ENCODE measurements at places on chromosomes 1 and 21.

- no peak for DNase-seq
These were observed 101.7 kb downstream of the PATJ start for GRCh38 chr1:61844006-61844405.

DNA sequence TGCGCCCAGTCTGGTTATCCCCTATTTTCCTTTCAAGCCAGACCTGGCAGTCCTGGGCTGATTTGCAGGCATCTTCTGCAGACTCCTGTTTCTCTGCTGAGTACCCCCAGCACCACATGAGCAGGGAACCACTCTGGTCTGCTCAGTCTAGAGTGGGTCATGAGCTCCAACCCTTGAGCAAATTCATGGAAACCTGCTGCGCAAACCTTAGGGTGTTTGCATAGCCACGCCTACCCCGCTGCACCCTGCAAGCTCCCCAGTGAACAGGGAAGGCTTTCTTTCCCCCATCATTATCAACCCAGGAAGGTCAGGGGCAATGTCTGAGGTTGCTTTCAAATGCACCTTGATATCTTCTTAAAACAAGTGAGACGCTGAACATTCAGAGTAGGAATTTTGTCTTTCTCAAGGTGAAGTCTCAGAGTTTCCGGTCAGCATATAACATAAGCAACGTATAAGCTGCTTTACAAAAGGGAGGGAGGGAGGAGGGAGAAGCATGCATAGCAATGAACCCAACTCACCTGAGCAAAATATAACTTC lies 11.1 kb upstream of the KCNE1 start:
- DNase-seq, result no peak

DNA sequence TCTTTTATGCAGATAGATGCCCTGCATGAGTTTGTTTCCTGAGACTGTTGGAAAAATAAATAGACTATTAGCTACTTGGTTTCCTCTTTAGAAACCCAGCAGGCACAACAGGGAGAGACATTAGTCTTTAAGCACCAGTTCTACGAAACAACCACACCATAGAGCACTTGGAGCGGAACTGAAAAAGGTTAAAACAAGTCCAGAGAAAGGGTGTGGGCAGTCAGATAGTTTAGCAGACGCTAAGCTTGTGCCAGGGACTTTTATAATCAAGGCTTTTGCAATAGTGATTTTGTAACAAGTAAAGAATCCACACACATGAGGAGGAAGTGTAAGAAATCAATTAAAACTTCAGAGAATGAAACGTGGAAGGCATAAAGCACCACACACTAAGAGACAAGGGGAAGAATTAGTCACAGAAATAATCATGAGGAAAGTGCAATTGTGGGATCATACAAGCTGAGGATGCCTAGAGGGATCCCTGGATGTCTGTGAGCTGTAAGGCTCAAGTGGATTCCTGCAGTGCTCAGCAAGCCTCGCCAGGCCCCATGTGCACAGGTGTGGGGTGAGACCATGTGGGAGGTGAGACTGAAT lies 37.8 kb upstream of the TLR5 start:
- no peak for DNase-seq

DNA sequence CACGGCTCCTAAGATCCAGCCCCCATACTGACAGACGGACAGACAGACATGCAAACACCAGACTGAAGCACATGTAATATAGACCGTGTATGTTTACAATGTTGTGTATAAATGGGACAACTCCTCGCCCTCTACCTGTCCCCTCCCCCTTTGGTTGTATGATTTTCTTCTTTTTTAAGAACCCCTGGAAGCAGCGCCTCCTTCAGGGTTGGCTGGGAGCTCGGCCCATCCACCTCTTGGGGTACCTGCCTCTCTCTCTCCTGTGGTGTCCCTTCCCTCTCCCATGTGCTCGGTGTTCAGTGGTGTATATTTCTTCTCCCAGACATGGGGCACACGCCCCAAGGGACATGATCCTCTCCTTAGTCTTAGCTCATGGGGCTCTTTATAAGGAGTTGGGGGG lies 23.2 kb downstream of the TMEM53 start:
- no peak for DNase-seq

DNA sequence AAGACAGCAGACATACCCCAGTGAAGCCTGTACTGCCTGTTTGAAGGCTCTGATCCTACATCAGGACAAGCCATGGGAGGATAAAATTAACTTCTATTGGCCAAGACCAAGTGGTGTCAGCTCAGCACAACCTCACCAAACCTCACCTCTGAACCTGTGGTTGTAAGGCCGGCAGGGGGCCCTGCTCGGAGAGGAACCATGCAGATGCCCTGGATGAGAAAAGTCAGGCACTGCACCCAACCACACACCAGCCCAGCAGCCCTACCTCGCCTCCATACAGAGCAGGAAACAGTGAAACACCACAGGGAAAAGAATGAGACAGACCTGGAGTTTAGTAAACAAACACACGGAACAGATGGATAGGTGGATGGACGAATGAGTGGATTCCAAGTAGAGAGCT lies 70.0 kb upstream of the PAX7 start:
- no peak for DNase-seq

GRCh38 chr1:189211742-189212141 lies 1265.9 kb downstream of the BRINP3 start:
- no peak for DNase-seq

DNA sequence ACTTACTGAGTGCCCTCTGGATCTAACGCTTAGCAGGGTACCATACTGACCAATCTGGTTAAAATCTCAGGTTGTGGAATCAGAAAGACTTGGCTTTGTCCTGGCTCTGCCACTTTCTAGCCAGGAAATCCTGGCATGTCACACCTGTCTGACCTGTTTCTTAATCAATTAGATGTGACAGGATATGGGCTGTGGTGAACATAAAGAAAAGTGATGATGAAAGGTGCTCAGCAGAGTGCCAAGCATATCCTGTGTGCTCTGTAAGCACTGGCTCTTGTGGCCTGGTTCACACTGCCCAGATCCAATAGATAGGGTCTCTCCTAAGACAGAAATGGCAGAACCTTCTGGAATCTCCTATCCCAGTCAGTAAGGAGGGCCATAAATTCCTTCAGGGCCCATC lies 53.9 kb downstream of the PHC2 start:
- no peak for DNase-seq

DNA sequence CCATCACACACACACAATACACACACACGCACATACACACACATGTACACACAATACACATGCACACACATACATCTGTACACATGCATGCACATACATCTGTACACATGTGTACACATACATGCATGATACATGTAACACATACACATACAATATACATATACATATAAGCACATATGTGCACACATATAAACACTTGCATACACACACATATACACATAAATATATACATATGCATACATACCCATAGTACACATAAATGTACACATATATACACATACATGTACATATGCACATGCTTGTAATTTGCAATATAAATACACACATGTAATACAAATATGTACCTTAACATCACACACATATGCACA lies 282.6 kb upstream of the VAMP3 start:
- DNase-seq, result no peak

DNA sequence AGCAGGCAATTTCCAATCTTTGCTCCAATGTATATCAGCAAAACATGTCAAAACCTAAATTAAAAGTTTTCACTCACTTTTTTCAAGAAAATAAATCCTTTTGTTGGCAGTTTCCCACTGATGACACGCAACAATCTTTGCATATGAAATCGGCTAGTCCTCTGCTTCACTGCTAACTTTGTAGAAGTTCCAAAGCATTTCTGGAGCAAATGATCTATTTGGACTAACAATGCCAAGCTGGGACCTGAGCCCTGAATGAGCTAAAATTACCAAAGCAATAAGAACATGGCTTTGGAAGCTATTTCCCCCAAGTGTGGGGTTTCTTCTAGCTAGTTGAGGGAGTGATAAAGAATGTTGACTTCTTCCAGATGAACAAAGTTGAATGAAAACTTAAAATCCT lies 5.1 kb downstream of the BEND5 start:
- no peak for DNase-seq

DNA sequence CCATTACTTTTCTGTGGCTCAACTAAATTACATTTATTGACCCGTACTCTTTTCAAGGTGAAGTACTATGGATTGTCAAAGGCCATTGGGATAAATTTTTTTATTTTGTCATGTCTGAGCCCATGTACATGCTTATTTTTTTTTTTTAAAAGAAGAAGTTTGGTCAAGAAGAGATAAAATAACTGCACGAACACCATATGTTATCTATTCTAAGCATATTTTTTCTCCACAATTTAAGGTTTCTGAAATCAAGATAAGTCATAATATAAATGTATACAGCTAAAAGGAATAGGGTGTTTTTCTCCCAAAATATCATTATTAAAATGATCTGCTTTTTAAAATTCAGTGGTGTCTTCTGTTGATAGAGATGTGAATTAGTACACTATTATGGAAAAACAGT lies 35.0 kb upstream of the SH2D1B start:
- no peak for DNase-seq

DNA sequence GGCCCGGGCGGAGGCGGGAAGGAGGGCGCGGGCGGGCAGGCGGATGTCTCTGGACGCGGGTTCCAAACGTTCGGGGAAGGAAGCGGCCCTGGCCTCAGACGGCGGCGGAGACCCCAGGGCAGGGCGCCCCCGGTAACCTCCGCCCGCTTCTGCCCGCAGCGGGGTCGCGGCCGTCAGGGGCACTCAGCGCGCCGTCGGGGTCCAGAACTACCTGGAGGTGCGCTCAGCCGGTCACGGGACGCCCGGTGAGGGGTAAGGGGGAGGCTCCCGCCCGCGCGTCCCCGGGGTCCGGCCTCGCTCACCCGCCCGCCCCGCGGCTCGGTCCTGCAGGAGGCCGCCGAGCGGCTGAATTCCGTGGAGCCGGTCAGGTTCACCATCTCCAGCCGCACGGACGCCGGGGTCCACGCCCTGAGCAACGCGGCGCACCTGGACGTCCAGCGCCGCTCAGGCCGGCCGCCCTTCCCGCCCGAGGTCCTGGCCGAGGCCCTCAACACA lies 406 bp downstream of the PUSL1 start:
- no peak for DNase-seq

DNA sequence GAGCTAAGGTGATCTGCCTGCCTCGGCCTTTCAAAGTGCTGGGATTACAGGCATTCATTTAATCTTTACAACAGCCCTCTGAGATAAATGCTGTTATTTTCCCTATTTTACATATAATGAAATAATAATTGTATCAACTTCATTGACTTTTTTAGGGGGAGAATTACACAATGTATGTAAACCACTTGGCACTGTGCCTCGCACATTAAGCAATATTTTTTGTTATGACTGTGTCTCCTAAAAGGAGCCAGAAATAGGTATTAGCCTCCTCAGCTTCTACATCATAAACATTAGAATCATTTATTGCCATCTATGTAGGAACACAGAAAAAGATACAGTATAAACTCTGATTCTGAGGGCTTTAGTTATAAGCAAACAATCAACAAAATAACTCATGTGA lies 1.1 kb upstream of the DNAJC28 start:
- DNase-seq, result no peak

- no peak for DNase-seq
These were observed 119.1 kb upstream of the ADAR start for GRCh38 chr1:154726896-154727753.

DNA sequence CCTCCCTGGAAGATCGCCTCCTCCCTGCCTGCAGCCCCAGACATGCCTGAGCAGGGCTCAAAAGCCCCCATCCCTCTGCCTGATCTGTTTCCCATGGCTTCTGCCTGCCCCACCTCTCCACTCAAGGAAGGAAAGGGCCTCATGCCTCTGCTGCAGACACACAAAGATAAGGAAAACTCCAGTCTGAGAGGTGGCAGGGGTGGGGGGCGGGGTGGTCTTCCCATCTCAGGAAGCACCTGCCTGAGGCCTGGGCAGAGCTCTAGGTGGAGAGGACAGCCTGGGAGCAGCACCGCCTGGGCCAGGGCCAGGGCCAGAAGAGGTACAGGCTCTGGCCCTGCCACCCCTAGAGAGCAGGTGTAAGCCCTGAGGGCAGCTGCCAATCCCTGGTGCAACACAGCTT lies 4.1 kb upstream of the GJB3 start:
- no peak for DNase-seq

GRCh38 chr21:41943851-41944250 lies 10.0 kb downstream of the C2CD2 start:
- no peak for DNase-seq

- DNase-seq, result no peak
These were observed 17.3 kb upstream of the SERPINC1 start for GRCh38 chr1:173934440-173934839.

DNA sequence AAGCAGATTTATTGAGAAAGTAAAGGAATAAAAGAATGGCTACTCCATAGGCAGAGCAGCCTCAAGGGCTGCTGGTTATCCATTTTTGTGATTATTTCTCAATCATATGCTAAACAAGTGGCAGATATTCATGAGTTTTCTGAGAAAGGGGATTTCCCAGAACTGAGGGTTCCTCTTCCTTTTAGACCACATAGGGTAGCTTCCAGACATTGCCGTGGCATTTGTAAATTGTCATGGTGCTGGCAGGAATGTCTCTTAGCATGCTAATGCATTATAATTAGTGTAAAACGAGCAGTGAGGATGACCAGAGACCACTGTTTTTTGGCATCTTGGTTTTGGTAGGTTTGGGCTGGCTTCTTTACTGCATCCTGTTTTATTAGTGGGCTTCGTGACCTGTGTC lies 16.8 kb upstream of the FMN2 start:
- DNase-seq, result no peak

- no peak for DNase-seq
These were observed 935.2 kb downstream of the PLA2G4A start for GRCh38 chr1:187763976-187764375.

GRCh38 chr1:225815526-225816178 lies 5.7 kb downstream of the EPHX1 start:
- no peak for DNase-seq

DNA sequence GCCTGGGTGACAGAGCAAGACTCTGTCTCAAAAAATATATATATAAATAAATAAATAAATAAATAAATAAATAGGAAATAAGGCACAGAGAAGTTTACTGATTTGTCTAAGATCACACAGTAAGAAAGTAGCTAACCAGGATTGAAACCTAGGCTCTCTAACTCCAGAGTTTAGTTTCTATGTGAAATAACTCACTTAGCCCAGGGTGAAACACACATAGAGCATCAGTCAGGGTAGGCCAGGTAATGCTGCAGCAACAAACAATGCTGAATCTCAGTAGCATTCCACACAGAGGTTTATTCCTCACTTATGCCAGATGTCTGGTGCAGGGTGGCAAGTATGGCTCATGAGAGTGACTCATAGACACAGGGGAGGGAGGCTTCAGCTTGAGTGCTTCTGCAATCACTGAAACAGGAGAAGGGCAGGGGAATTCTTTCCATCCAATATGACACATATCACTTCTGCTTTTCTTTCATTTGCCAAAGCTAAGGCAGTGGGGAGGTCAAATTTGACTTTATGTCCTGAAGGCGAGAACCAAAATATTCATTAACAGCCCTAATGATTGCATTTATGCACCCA lies 37.1 kb upstream of the KANK4 start:
- DNase-seq, result no peak

Measured in esophagus squamous epithelium (tissue), 5 donors.